ENCODE measurements at places on chromosomes 12 and 14. TPM values are rescaled to one million over a fixed set of nuclear protein-coding genes. Genes with fewer than 3 reads are reported as not detected.

Gene MSRB3
- total RNA-seq: 98.3 TPM

Gene CLEC2B
- 3.9 TPM for total RNA-seq

Gene SOAT2
- not detected for total RNA-seq

Gene NOXRED1
- total RNA-seq: not detected

Gene ALX1
- total RNA-seq: not detected

Gene LPAR5
- 1.6 TPM for total RNA-seq

Gene PTPRB
- 26.1 TPM for total RNA-seq

Gene NELL2
- 0.31 TPM for total RNA-seq

Gene TGM1
- 11.9 TPM for total RNA-seq

Gene FAM90A1
- not detected for total RNA-seq

Gene ETFRF1
- total RNA-seq: 48.7 TPM

Gene PMCH
- not detected for total RNA-seq
